NCI-H1092 (cell line): ENCODE measurements at places on chromosomes 6 and 20.
A peak's percentile ranks its signal among the peaks of the same experiment; 100 is the strongest.

DNA sequence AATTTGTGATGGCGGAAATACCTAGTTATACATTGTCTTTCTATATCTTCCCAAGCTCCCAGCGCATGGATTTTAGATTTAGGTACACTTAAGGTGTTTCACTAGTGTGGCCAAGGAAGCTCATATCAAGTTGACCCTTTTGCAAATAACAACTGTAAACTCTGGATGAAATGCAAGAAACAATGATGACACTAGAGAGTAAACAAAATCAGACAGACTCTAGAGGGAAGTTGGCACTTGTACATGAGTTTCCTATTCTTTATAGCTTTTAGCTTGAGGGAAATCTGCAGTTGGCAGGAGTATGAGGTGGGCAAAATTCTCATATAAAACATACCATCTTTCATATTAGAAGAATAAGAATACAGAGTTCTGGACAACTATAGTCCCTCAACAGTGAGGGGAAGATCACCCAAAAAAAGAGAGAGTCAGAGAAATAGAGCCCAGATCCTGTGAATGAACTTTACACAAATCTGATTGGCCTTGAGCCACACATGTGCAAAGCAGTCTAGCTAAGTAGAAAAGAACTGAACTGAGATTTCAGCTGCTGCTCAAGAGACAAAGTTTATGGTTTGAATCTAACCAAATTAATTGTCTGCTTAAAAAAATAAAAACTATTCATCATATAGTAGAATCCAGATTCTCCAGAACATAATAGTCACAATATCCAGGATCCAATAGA, 26.1 kb downstream of the TXLNB start:
- DNase-seq, result no peak

DNA sequence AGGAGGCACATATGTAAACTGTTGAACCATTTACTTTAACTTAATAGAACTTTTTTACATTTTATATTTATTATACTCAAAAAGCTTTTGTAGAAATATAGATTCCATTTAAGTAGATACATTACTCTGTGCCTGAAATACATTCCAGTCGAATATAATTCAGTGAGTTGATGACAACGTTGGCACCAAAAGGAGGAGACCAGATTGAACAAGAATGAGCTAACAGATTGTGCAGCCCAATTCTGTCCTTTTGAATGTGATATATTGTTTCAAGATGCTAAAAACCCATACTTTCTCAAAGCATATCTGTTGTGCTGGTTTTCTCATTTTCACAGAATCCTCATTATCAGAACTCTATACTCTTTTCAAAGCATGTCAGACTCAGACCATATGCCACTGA, 147.4 kb upstream of the SIM1 start:
- DNase-seq, result no peak

- DNase-seq, result no peak
Measured at GRCh38 chr6:52909131-52909530, 367 bp downstream of the GSTA3 start.

- DNase-seq, result no peak
Measured at GRCh38 chr6:27951040-27951439, 6.0 kb upstream of the OR2B6 start.

DNA sequence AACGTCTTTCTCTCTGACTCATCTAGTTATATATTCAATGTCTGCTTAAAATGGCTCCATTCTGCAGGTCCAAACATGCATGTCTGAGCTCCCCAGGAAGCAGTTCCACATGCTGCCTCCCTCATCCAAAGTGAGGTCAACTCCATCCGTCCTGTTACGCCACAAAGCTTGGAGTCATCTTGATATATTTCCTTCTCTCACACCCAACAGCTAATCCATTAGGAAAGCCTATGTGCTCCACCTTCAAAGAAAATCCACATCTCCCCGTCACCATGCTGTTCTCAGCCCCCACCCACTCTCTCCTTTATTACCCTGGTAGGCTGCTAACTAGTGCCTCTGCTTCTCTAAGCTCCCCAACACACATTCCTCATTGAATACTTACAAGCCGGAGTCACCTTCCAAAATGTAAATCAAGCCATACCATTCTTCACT, 130.2 kb upstream of the SYNDIG1 start:
- DNase-seq, result no peak

DNA sequence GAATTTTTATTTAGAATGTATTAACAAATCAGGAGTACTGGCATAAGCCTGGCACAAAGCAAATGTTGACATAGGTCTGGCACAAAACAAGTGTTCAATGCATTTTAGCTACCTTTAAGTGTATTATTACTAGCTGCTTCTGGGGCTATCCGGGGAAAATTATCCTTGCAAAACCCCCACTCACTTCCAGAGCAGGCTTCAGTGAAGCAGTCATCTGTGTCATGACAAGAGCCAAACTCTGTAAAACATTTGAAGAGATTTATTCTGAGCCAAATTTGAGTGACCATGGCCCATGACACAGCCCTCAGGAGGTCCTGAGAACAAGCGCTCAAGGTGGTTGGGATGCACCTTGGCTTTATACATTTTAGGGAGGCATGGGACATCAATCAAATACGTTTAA, 6.4 kb upstream of the TRIM38 start:
- DNase-seq, result no peak

- no peak for DNase-seq
Measured at GRCh38 chr6:89471287-89471867, 38.4 kb downstream of the ANKRD6 start.

- DNase-seq, result peak; percentile 92
Measured at GRCh38 chr20:63351811-63352591, 9.1 kb downstream of the CHRNA4 start.

DNA sequence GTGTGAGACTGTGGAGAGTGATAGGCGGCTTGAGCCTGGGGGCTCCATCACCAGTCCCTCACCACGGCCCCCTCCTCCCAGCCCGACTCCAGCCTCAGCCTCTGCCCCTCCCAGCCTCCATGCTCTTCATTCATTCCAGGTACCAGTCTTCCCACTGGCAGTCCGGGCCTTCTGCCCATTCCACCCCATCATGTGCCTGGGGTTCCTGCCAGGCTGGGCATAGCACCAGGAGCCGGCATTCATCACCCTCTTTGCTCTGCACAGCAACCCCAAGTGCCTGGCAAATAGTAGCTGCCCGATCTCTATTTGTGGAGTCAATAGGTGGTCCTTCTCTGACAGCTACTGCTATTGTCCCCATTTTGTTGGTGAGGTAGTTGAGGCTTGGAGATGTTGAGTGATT, 39.6 kb upstream of the GTSF1L start:
- peak; percentile 32 for DNase-seq

GRCh38 chr6:145850671-145851070, 36.1 kb upstream of the FBXO30 start:
- DNase-seq, result no peak

- no peak for DNase-seq
Measured at GRCh38 chr6:44943541-44943940, 384.6 kb upstream of the RUNX2 start.

DNA sequence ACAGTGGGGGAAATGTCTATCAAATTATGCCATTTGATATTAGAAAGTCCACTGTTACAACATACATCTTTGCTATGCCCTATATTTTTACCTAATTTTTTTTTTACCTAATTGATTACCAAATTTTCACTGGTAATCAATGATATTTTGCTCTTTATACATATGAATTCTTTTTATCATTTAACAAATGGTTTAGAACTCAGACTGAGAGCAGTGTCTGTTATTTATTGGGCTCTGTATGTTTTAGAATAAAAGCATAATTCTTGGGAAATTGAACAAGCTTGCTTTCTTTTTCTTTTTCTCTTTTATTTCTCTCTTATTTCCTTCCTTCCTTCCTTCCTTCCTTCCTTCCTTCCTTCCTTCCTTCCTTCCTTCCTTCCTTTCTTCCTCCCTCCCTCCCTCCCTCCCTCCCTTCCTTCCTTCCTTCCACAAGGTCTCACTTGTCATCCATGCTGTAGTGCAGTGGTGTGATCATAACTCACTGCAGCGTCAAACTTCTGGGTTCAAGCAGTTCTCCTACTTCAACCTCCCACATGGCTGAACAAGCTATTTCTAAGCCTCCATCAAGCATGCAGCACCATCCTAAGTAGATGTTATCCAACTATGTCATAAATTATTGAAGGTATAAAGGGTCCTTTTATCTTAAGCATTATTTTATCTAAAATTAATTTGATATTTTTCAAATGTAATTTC, 911.7 kb upstream of the CITED2 start:
- DNase-seq, result no peak

DNA sequence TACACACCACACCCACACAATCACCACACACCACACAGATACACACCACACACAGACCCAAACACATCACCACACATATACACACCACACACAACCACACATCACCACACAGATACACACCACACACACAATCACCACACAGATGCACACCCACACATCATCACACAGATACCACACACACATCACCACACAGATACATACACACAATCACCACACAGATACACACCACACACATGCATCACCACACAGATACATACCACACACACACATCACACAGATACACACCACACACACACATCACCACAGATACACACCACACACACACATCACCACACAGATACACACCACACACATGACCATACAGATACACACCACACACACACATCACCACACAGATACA, 73.2 kb downstream of the GRM4 start:
- no peak for DNase-seq

DNA sequence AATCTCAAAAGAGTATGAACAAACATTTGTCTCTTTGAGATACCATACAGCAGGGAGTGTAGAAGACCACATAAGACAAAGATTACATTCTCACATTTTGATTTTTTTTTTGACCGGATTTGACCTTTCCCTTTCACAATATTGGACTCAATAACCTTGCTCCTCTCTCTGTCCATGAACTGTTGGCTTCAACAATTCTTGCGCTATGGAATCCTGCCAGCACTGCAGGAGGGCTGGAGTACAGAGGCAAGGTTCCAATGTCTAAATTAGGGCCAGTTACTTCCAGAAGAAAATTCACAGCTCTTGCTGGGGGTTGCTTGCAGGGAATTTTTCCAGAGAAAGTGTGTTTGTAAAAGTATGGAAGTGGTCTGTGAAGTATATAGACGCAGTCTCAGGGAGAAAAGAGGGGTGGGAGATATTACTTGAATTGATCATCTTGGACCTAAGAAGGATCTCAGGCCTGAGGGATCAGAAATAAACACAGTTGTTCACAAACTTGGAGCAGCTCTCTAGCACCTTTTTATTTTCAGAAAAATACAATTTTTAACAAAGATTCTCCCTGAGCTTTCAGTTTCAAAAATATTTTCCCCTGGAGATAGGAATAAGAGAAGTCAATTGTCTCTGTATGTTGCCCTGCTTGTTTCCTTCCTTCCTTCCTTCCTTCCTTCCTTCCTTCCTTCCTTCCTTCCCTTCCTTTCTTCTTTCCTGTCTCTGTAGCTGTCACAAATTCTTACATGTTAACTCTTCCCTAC, 765.9 kb downstream of the BCKDHB start:
- no peak for DNase-seq

GRCh38 chr20:52991830-52992229, 19.7 kb downstream of the TSHZ2 start:
- DNase-seq, result no peak

DNA sequence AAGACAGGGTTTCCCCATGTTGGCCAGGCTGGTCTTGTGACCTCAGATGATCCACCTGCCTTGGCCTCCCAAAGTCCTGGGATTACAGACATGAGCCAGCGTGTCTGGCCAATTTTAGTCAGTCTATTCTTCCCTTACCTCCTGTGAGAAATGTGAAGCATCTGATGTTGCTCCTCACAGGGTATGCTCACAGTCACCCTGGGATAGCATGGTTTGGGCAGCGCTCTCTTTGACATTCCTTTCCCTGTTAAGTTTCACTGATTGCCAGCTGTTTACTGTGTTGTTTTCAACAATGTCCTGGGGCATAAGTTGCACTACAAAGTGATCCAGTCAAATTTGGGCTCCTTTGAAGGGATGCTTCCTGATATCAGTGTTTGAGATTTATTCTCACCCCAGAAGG, 13.1 kb downstream of the CDC5L start:
- no peak for DNase-seq

- no peak for DNase-seq
Measured at GRCh38 chr6:137820952-137821351, 46.1 kb upstream of the TNFAIP3 start.

- DNase-seq, result no peak
Measured at GRCh38 chr6:107823047-107823557, 1.0 kb downstream of the SCML4 start.

DNA sequence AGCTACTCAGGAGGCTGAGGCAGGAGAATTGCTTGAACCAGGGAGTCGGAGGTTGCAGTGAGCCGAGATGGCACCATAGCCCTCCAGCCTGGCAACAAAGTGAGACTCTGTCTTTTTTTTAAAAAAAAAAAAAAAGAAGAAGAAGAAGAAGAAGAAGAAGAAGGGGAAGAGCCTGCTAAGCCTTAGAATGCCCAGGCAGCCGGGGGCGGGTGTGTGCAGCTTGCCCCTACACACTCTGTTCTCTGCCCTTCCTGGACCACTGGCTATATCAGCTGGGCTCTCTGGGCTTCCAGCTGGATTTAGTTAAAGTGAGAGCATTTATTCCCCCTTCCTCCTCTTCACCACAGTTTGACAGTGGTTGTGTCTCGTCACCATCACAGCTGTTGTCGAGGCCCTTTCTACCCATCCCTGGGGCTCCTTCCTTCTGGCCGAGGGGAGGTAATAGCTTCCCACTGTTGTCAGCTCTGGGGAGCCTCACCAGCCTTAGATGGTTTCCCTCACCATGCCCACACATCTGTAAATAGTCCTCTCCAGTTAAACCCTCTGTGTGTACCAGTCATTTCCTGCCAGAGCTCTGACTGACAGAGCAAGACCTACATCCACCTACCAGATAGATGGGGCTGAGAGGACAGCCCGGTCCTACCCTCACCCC, 77.6 kb downstream of the TRERF1 start:
- no peak for DNase-seq

DNA sequence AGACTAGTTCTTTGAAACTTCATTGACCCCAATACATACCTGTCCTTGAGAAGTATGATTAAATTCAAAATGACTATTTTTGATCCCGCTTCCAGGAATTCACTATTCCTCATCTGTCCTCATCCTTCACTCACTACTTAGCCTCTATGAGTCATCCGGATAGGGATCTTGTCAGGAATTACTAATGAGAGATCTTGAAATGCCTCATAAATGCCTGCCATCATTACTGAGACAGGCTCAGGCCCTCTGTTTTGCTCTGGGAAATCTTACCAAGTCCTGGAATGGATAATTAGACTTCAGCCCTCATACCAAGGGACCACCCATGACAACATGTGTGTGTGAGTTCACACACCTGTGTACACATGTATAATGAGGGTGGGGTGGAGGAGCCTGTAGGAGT, 2.8 kb upstream of the CYP24A1 start:
- DNase-seq, result no peak

DNA sequence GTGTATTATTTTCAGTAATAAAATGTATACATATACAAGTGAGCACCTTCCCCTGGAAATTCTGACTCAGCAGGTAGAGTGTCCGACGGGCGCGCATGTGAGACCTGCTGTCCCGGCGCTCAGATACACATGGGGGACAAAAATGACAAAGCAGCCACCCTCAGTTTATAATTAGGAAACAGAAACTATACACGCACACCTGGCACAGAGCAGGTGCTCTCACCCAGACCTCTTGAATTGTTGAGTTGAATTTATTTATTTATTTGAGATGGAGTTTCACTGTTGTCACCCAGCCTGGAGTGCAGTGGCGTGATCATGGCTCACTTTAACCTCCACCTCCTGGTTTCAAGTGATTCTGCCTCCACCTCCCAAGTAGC, 180.4 kb downstream of the ZDHHC14 start:
- DNase-seq, result no peak
